CD4-positive, alpha-beta T cell treated with Interferon gamma for 1 hour (primary cell): ENCODE measurements at places on chromosomes 12 and 14.
A peak's percentile ranks its signal among the peaks of the same experiment; 100 is the strongest.

GRCh38 chr14:92348154-92348553 is 25.2 kb downstream of the SLC24A4 start:
- no peak for DNase-seq

- DNase-seq = no peak
Observed at GRCh38 chr14:56044196-56044595, 74.0 kb upstream of the PELI2 start.

GRCh38 chr14:23062002-23062401 is 4.7 kb upstream of the CDH24 start:
- no peak for DNase-seq

- peak; percentile 41 for DNase-seq
Observed at GRCh38 chr12:1797011-1797901, 23.1 kb upstream of the LRTM2 start.

DNA sequence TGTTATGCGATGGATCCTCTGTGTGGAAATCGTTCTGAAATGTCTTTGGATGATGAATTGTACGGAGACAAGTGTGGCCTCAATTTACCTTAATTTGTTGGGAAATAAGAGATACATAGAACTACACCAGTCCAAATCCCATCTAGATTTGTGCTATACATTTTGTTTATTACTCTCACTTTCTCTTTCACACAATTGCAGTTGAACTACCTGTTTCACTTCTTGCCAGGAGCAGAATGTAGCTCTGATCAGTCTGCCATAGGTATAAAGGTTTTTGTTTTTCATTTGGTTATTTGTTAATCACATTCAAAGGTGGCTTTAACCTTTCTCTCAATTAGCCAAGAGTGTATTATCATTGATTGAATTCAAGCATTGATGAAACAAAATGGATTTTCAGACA is 268.2 kb downstream of the SNAPC1 start:
- no peak for DNase-seq

DNA sequence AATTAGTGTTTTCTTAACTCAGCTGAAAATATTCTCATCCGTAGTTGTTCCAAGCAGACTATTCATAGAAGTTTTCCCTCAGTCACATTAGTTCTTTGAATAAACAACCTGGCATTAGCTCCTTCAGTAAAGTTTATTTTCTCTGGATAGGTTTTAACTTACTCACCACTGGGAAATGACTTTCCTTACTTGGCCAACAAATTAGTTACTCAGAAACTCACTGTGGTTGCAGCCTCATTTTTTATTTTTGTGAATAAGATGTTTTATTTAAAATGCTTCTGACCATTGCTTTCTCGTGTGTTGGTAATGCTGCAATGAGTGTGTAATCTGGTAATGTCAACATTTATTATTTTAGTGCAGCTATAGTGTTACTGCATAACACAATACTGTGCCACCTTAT is 74.9 kb downstream of the NOVA1 start:
- no peak for DNase-seq

GRCh38 chr14:44970907-44971306 is 8.9 kb downstream of the TOGARAM1 start:
- DNase-seq = no peak

GRCh38 chr14:104695660-104696000 is 6.2 kb downstream of the INF2 start:
- DNase-seq = no peak

DNA sequence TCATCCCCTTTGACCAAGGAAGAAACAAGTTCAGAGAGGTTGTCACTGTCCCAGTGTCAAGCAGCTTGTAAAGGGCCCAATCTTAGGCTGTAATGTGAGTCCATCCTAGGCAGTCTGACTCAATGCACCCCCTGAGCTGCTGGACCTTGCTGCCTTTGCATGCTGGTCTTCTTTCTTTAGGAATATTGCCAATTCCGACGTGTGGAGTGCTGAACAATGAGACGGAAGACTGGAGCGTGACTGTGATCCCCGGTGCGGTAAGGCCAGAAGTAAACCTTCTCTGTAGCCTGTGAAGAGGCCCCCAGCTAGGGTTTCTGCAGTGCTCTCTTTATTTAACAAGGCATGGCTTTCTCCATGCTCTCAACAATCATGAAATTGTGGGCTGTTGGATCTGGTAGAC is 963 bp downstream of the TCTN2 start:
- DNase-seq = no peak

GRCh38 chr14:56720703-56721460 is 89.4 kb downstream of the OTX2 start:
- no peak for DNase-seq

- DNase-seq = no peak
Observed at GRCh38 chr12:12648951-12649650, 37.4 kb downstream of the CREBL2 start.

- DNase-seq = no peak
Observed at GRCh38 chr14:64845878-64846277, 33.8 kb downstream of the SPTB start.

- DNase-seq = no peak
Observed at GRCh38 chr12:21710958-21711775, 53.5 kb upstream of the LDHB start.

GRCh38 chr12:116924558-116925453 is 14.1 kb downstream of the FBXW8 start:
- peak; percentile 48 for DNase-seq

- no peak for DNase-seq
Observed at GRCh38 chr12:71503579-71504391, 64.2 kb downstream of the LGR5 start.

GRCh38 chr14:68401317-68401716 is 391.6 kb downstream of the ZFP36L1 start:
- no peak for DNase-seq

GRCh38 chr12:93184672-93185368 is 192.9 kb upstream of the NUDT4 start:
- no peak for DNase-seq

DNA sequence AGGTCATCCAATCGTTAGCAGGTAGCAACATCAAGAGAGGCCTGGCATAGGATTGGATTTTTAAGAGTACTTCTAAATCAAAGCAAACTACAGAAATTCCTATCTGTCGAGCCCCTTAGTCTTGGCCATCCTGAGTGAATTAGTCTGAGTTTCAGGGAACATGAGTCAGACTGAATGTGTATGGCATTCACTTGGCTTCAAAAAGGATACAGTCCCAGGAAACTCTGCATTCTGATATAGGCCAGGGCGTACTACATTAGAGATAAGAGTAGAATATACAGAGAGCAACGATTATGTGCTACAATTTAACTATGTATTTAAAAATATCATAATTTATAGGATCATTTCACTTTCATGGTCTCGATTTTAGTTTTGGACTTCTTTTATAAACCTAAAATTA is 242.2 kb downstream of the SOX5 start:
- no peak for DNase-seq

- DNase-seq = no peak
Observed at GRCh38 chr14:75430526-75430925, 2.7 kb downstream of the JDP2 start.

GRCh38 chr12:113788020-113788856 is 177.9 kb downstream of the RBM19 start:
- no peak for DNase-seq

DNA sequence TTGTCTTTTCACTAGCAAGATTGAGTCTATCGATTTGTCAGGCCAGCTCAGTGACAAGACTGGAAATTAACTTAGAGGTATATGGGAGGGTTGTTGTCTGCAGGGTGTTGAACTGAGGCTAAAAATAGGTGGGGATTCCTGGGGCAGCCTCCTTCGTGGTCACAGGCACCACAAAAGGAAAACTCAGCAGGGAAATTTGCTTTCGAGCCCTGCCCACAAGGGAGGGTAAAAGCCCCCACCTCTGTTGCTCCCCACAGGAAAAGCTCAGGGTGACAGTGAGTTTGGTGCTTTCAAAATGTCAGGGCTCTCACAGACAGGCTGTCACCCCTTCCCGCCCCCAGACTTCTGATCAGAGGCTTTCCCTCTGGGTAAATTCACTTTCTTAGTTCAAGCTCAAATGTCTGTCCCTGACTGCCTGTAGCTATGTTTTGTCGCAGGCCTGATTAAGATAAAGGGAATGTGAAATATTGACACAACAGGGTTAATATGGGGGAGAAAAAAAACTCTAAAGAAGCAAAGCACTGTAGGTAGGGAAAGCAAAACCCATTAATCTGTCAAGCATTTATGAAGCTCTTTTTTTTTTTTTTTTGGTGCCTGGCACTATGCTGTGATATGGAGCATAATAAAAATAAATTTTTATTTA is 11.7 kb upstream of the NFKBIA start:
- DNase-seq = peak; percentile 55
